ENCODE measurements at places on chromosomes 12 and 14.

DNA sequence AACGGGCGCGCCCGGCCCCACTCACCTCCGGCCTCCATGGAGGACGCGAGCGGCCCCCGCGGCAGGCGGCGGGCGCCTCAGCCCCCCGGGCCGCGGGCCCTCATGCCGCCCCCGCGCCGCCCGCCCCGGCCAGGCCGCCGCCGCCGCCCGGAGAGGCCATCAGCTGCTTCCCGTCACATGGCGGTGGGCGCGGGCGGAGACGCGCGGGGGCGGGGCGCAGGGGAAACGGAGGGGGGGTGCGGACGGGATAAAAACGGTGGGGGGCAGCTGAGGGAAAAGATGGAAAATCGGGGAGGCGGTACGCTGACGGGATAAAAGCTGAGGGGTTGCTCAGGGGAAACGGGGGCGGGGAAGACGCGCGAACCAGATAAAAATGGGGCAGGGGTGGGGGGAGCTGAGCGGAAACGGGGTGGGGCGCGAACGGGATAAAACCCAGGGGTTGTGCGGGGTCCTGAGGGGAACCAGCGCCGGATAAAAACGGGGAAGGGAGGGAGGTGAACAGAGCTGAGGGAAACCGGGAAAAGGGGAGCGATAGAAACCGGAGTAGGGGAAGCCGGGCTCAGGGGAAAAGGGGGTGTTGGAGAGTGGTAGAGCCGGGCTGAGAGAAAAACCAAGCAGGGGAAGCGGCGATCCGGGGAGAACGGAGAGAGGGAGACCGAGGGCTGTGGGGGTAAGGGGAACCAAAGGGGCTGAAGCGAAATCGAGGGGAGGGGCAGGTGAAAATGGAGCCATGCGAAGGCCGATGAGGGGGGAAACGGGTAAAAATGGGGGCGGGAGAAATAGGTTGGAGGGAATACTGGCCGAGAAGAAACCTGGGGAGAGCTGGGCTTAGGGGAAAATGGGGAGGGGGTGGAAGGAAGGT, at the start of gene WSB2:
TSS of gene WSB2 (minus strand) at position 169 of the 862 bp plus-strand sequence. CDS start at position 38, 131 bp downstream.
- DNase-seq: no peak

DNA sequence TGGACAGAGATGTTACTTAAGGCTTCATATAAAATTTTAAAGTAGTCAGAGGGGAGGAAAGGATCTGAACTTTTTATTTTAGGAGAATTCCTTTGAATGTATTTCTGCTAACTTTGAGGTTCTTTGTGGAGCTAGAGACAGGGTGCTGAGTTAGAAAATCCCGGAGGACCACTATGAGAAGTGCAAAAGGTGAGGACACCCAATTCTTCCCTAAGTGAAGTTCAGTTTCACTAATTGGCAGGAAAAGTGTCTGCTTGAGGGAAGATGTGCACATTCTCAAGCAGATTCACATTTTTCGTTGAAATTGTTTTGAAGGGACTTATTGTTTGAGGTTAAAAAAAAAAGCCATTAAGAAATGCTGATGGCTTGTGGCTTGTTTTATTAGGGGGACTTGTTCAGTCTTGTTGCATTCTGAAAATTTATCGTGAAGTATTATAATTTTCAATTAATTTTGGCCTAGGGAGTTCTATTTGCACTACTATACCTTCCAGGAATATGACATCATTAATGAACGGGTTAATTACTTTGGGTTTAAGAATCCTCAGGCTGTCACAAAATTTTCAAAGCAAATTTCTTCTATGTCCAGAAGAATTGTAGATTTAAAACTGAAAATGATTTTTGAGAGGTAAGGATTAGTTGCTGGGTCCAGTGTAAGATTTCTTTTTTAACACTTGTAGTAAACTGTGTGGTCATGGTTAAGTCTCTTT, 1.8 kb downstream of the PCNX1 start:
- DNase-seq: no peak

- DNase-seq: no peak
Observed at GRCh38 chr12:32398181-32398580, 1.2 kb upstream of the FGD4 start.

- no peak for DNase-seq
Observed at GRCh38 chr14:64421166-64421565, 33.0 kb downstream of the MTHFD1 start.

DNA sequence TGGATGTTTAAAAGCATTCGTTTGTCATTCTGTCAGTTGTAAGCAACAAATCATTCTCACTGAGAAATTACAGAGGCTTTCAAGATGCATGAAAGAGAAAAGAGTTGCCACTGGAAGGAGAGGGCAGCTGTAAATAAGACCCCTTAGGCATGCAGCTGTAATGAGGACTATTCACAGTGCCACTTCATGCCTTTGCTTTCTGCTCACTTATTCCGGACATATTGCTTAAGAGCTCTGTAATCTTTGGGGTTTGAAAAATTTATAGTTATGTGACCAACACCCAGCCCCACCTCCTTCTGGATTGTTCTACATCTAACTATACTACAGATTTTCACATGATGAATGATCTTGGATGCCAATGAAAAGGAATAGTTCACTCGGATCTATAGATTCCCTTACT, 194.8 kb upstream of the DCN start:
- DNase-seq: no peak

GRCh38 chr14:96191353-96191752, 13.3 kb upstream of the BDKRB2 start:
- no peak for DNase-seq

GRCh38 chr12:45839917-45840316, 110.4 kb downstream of the ARID2 start:
- no peak for DNase-seq

- DNase-seq: no peak
Observed at GRCh38 chr12:71626768-71627167, 36.9 kb downstream of the ZFC3H1 start.

GRCh38 chr12:49094160-49094974, at the start of gene DHH:
DHH (minus strand) TSS chr12:49094801; CDS start chr12:49094512, 289 bp downstream.
- DNase-seq: no peak

- DNase-seq: no peak
Observed at GRCh38 chr12:112843287-112843686, 51.7 kb downstream of the RPH3A start.

DNA sequence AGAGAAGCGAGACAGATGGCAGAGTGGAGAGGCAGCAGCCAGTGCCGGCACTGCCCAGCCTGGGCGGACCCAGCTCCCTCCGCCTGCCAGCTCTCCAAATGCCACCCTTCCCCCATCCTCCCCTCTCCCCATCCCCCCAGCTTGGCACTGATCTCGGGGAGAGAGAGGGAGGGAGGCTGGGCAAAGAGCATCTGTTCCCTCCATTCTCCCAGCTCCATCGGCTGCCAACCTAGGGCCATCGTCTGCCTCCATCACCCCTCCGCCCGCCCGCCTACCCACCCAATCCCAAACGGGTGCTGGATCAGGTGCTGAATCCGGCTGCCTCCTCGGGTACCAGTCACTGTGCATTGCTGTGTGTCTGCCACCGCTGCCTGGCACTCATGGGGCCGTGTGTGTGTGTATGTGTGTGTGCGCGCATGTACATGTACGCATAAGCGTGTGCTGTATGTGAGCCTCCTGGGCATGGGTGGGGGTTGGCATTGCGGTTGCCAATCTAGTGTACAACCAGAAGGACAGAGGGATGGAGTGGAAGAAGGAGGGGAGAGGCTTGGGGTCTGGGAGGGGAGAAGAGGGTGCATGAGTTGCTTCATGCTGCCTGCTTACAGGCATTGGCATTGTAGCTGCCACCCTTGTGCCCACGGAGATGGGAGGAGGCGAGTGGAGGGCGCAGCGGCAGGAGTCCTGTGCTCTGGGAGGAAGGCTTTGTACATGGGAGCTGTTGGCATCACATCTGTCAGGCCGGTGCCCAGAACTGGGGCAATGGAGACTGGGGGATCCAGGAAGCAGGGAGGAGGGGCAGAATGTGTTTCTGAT, 38.4 kb downstream of the ZFHX2 start:
- no peak for DNase-seq

DNA sequence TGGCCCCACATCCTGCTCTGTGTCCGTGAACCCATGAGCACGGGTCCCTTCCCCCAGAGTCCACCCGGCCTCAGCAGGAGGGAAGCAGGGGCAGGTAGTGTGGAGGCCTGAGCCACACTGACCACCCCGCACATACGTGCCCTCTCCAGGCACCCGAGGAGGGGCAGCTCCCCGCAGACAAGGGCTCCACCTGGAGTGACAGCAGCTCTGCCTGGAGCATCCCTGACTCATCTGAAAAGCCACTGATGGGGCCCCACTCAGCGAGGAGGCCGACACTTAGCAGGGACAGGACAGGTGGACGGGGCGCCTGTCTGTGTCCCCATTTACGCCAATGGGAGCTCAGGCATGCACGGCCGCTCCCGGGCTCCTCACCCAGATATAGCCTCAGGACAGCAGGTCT, 237.6 kb upstream of the SFSWAP start:
- no peak for DNase-seq

GRCh38 chr14:104548802-104549535, 30.6 kb upstream of the C14orf180 start:
- DNase-seq: no peak

Measured in vagina (tissue), 2 donors.